ENCODE measurements at places on chromosomes 12 and 14.
A peak's percentile ranks its signal among the peaks of the same experiment; 100 is the strongest.

GRCh38 chr14:105491366-105491973 lies 424 bp downstream of the TEDC1 start:
- no peak for DNase-seq

GRCh38 chr12:121467638-121468498 lies 68.0 kb downstream of the RNF34 start:
- DNase-seq, result no peak

- no peak for DNase-seq
Observed at GRCh38 chr14:21860172-21860571, 186.6 kb upstream of the OR4E1 start.

GRCh38 chr12:106030210-106031071 lies 108.3 kb downstream of the NUAK1 start:
- no peak for DNase-seq

- no peak for DNase-seq
Observed at GRCh38 chr14:94126419-94126677, 3.1 kb downstream of the IFI27L2 start.

DNA sequence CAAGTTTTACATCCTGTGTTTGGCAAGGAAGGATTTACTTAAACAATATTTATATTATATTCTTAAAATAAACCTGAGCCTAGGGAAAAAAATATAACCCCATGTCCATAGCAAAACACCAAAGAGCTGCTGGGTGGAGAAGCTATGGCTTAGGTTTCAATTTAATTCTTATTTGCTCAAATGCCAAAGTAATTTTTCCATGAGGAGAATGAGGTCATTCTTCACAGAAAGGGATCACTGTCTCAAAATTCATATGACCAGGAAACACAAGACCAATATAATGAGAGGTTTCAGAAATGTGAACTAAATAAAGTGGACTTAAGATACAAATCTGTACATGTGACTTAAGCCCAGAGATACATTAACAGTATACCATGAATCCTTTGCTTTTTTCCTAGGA lies 195.0 kb downstream of the PHLDA1 start:
- DNase-seq, result no peak

- peak; percentile 97 for DNase-seq
Observed at GRCh38 chr14:32896979-32897697, 41.5 kb upstream of the NPAS3 start.

GRCh38 chr14:93092606-93093556 lies 22.8 kb downstream of the ITPK1 start:
- no peak for DNase-seq

- no peak for DNase-seq
Observed at GRCh38 chr12:99201906-99202645, 445.5 kb upstream of the GARIN6 start.

- DNase-seq, result peak; percentile 64
Observed at GRCh38 chr12:115437061-115437567, 753.1 kb upstream of the TBX3 start.

Data from NCI-H2029 (cell line).